ENCODE measurements at places on chromosomes 16 and 17.

- DNase-seq, result no peak
Measured at GRCh38 chr17:50267074-50267841, 7.0 kb upstream of the TMEM92 start.

GRCh38 chr17:64334851-64335250 lies 55.8 kb downstream of the PECAM1 start:
- no peak for DNase-seq

- DNase-seq, result no peak
Measured at GRCh38 chr17:811051-811784, 29.1 kb downstream of the MRM3 start.

GRCh38 chr16:16989368-16989767 lies 481.4 kb downstream of the XYLT1 start:
- DNase-seq, result no peak
